ENCODE measurements at places on chromosomes 16 and 17. TPM values are rescaled to one million over a fixed set of nuclear protein-coding genes. Genes with fewer than 3 reads are reported as not detected.

The DPEP2 gene
- 24.7 TPM for polyA plus RNA-seq

The CACNB1 gene
- polyA plus RNA-seq = 2.0 TPM

The FBXW10 gene
- 0.07 TPM for polyA plus RNA-seq

The KLHL10 gene
- 0.03 TPM for polyA plus RNA-seq

GRCh38 chr16:69293401-69293800 lies 17.7 kb upstream of the VPS4A start:
- H3K4me3 ChIP-seq = no peak overlapping the region
- peaks cover 7% of the 10 kb centered on the region for H3K4me1 ChIP-seq
- DNase-seq = no peak
- H3K27me3 ChIP-seq = no peaks in the 10 kb centered on the region
- no peak overlapping the region for H3K27ac ChIP-seq

DNA sequence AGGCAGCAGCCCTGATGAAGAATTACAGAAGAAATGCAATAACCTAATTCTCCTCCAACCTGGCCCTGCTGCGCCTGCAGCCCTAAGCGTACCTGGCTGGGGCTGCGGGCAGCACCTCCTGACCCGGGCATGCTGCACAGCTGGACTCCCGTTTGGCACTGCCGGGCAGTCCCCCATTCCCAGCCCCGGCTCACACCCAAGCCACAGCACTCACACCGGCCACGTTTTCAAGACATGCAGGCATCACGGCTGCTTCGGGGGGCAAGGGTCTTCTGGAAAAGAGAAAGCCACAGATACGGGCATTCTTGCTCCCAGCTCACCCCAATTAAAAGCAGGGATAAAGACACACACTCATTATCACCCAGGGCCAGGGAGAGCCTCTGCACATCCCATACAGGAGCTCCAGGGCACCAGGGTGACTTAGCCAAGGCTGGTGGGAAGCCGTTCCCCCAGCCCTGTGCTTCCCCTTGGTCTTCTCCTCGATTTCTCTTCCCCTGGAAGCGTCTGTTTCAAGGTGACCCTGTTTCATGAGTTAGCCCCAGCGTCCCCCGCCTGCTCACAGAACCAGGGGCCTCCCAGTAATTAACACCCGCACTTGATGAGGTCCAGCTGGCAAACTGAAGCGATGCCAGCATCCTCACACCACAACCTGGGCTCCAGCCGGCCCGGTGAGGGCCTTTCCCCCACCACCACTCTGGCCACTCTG lies 216.7 kb downstream of the C16orf78 start:
- H3K27me3 ChIP-seq = no peaks in the 10 kb centered on the region
- DNase-seq = peak; percentile 72
- no peak overlapping the region for H3K4me3 ChIP-seq

DNA sequence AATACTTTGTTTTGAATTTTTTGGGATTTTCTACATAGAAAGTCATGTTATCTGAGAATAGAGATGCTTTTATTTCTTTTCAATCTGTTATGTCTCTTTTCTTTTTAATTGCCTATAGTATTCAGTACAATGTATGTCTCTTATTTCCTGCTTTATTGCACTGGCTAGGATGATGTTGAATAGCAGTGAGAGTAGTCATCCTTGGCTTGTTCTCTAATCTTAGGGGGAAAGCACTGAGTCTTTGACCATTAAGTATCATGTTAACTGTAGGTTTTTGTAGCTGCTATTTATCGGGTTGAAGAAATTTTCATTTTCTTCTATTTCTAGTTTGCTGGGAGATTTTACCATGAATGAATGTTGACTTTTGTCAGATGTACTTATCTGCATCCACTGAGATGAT lies 10.0 kb upstream of the ABCA3 start:
- H3K4me3 ChIP-seq = no peak overlapping the region
- H3K36me3 ChIP-seq = no peaks in the 10 kb centered on the region
- H3K27ac ChIP-seq = no peak overlapping the region
- DNase-seq = no peak
- H3K27me3 ChIP-seq = no peaks in the 10 kb centered on the region
- H3K4me1 ChIP-seq = no peaks in the 10 kb centered on the region

DNA sequence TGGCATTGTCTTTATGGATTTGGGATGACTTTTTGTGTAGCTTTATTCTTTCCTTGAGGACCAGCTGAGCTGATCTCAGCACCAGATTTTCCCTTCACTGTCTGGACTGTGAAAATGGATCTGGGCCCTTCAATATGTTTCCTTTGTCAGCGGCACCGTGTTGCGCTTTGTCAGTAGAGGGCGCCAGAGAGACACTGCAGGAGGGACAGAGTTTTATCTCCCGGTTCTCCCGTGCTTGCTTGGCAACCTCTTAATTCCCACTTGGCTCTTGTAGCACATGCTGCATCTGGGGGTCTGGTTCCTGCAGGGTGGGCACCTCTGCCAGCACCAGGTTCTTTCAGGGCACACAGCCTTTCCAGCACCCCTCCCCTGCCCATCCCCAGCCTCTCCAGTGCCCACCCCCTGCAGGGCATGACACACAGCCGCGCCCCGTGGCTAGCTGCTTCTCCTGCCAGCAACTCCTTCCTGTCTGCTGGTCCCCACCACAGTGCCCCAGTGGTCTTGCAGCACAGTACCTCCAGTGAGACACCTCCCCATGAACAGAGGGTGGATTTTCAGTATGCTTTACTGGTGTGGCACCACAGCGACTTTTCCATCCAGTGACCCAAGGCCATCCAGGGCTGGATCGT lies 19.6 kb downstream of the OR1D5 start:
- H3K27me3 ChIP-seq = peaks cover 6% of the 10 kb centered on the region
- DNase-seq = no peak
- no peak overlapping the region for H3K27ac ChIP-seq
- peaks cover 7% of the 10 kb centered on the region for H3K4me1 ChIP-seq

- no peaks in the 10 kb centered on the region for H3K4me1 ChIP-seq
- DNase-seq = no peak
- no peaks in the 10 kb centered on the region for H3K36me3 ChIP-seq
- no peaks in the 10 kb centered on the region for H3K27me3 ChIP-seq
- H3K27ac ChIP-seq = no peak overlapping the region
Measured at GRCh38 chr16:63385714-63386432, 1349.6 kb upstream of the CDH8 start.

DNA sequence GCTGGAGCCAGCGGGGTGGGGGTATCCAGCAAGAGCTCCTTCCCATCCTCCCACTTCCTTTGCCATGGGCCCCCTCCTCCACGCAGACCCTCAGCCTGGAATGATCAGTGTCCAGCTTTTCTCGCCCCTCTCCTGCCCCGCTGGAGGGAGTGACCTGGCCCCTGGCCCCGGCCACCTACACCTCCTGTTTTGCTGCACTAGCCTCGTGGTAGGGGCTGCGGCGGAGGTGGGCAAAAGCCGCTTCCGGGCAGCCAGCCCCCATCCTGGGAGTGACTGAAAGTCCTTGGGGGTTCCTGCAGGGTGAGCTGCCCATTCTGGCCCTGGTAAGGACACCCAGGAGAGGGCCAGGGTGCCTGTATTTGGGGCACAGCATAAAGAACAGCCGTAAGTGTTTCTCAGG lies 295.7 kb downstream of the SEC14L1 start:
- no peaks in the 10 kb centered on the region for H3K36me3 ChIP-seq
- no peak for DNase-seq
- no peaks in the 10 kb centered on the region for H3K27me3 ChIP-seq
- peaks cover 100% of the 10 kb centered on the region for H3K4me1 ChIP-seq
- H3K27ac ChIP-seq = peak overlapping the region; percentile 58

GRCh38 chr16:89133457-89134127 lies 38.0 kb upstream of the CDH15 start:
- no peak overlapping the region for H3K4me3 ChIP-seq
- no peaks in the 10 kb centered on the region for H3K27me3 ChIP-seq
- no peak overlapping the region for H3K27ac ChIP-seq

GRCh38 chr16:8458481-8459046 lies 131.7 kb downstream of the TMEM114 start:
- H3K36me3 ChIP-seq = no peaks in the 10 kb centered on the region
- no peak overlapping the region for H3K27ac ChIP-seq
- H3K27me3 ChIP-seq = no peaks in the 10 kb centered on the region
- H3K4me1 ChIP-seq = no peaks in the 10 kb centered on the region
- no peak for DNase-seq

- H3K27me3 ChIP-seq = peaks cover 3% of the 10 kb centered on the region
- DNase-seq = no peak
- H3K27ac ChIP-seq = no peak overlapping the region
- no peaks in the 10 kb centered on the region for H3K36me3 ChIP-seq
Measured at GRCh38 chr16:89596957-89597649, 16.3 kb upstream of the DPEP1 start.

DNA sequence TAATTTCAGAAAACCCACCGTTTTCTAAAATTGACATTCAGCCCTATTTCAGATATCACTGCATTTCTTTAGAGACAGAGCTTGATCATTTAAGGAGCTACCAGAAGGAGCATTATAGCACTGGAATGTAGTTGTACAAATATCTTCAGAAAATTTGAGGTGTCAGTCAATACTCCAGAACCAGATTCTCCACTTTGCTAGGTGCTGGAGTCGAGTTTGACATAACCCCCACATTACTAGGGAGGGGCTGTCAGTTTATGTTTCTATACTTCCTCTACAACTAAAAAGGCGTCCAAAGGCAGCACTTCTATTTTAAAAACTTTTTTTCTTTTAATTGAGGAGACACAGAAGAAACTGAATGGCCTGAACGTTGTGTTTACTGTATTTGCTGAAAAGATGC lies 892 bp upstream of the KIAA0513 start:
- peaks cover 5% of the 10 kb centered on the region for H3K36me3 ChIP-seq
- no peak overlapping the region for H3K27ac ChIP-seq
- DNase-seq = no peak
- peak overlapping the region; percentile 86 for H3K4me3 ChIP-seq
- no peaks in the 10 kb centered on the region for H3K27me3 ChIP-seq
- peaks cover 21% of the 10 kb centered on the region for H3K4me1 ChIP-seq

DNA sequence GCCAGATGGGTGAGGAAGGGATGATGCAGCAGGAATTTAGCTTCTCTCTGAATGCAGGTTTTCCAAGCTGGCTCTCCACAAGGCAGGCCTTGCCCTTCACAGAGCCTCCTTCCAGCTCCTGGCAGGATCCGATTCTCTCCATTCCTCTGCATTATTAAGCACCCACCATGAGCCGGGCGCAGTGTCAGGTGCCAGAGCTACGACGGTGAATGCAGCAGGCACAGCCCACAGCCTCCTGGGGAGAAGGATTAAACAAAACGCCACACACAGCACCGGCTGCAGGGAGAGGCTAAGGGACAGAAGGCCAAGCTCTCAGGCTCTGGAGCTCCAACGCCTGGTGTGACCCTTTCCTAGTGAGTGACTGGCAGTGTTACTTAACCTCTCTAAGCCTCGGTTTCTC lies 7.1 kb upstream of the MT2A start:
- no peak for DNase-seq
- H3K36me3 ChIP-seq = no peaks in the 10 kb centered on the region
- no peak overlapping the region for H3K27ac ChIP-seq
- H3K4me3 ChIP-seq = no peak overlapping the region
- H3K4me1 ChIP-seq = no peaks in the 10 kb centered on the region

- no peak overlapping the region for H3K27ac ChIP-seq
- H3K27me3 ChIP-seq = peaks cover 67% of the 10 kb centered on the region
- DNase-seq = no peak
- H3K36me3 ChIP-seq = peaks cover 33% of the 10 kb centered on the region
- no peak overlapping the region for H3K4me3 ChIP-seq
Measured at GRCh38 chr16:1982013-1982433, 754 bp upstream of the NOXO1 start.

- no peak for DNase-seq
- H3K4me1 ChIP-seq = peaks cover 42% of the 10 kb centered on the region
- peaks cover 5% of the 10 kb centered on the region for H3K36me3 ChIP-seq
- no peaks in the 10 kb centered on the region for H3K27me3 ChIP-seq
- H3K27ac ChIP-seq = no peak overlapping the region
Measured at GRCh38 chr16:88665148-88665547, 2.3 kb upstream of the MVD start.

- no peak overlapping the region for H3K27ac ChIP-seq
- H3K4me1 ChIP-seq = peaks cover 35% of the 10 kb centered on the region
- peak; percentile 45 for DNase-seq
Measured at GRCh38 chr17:47726796-47727703, 6.0 kb upstream of the TBX21 start.

DNA sequence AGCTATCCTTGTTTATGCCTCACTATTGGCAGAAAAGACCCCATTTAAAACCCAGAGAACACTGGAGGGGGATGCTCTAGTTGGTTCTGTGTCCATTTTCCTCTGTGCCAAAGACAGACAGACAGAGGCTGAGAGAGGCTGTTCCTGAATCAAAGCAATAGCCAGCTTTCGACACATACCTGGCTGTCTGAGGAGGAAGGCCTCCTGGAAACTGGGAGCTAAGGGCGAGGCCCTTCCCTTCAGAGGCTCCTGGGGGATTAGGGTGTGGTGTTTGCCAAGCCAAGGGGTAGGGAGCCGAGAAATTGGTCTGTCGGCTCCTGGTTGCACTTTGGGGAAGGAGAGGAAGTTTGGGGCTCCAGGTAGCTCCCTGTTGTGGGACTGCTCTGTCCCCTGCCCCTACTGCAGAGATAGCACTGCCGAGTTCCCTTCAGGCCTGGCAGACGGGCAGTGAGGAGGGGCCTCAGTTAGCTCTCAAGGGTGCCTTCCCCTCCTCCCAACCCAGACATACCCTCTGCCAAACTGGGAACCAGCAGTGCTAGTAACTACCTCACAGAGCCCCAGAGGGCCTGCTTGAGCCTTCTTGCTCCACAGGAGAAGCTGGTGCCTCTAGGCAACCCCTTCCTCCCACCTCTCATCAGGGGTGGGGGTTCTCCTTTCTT lies 56.1 kb downstream of the IGF2BP1 start:
- H3K27me3 ChIP-seq = peaks cover 2% of the 10 kb centered on the region
- no peak for DNase-seq
- H3K36me3 ChIP-seq = no peaks in the 10 kb centered on the region
- no peak overlapping the region for H3K4me3 ChIP-seq
- H3K27ac ChIP-seq = no peak overlapping the region
- H3K4me1 ChIP-seq = no peaks in the 10 kb centered on the region

- H3K27me3 ChIP-seq = no peaks in the 10 kb centered on the region
- DNase-seq = no peak
- no peak overlapping the region for H3K27ac ChIP-seq
- no peaks in the 10 kb centered on the region for H3K36me3 ChIP-seq
- H3K4me3 ChIP-seq = no peak overlapping the region
- no peaks in the 10 kb centered on the region for H3K4me1 ChIP-seq
Measured at GRCh38 chr17:33977729-33978514, 277.2 kb upstream of the CCL2 start.

GRCh38 chr17:8469964-8470363 lies 34.3 kb downstream of the NDEL1 start:
- no peaks in the 10 kb centered on the region for H3K27me3 ChIP-seq
- no peak for DNase-seq
- no peak overlapping the region for H3K4me3 ChIP-seq
- H3K4me1 ChIP-seq = peaks cover 20% of the 10 kb centered on the region
- H3K27ac ChIP-seq = no peak overlapping the region

DNA sequence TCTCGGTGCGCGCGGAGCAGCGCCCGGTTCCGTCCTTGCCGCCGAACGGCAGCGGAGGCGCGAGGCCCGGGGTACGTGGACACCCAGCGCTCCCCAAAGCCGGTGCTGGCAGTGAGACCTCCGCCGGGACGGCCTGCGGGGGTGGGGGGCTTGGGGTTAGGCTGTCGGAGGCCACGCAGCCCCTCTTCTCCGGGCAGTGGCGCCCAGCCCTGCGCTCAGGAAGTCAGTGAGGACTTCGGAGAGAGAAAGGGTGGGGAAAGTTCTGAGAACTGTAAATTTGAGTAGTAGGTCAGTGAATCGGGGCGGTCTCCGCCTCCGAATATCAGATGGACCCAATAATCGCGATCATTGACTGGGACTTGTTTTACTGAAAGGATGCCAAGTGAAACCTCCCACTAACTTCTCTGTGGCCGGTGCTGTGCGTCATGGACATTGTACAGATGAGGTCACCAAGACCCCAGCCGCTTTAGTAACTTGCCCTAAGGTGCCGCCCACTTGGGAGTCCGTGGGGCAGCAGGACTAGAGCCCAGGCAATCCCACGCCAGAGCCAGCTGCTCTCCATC lies 468 bp downstream of the IL4R start:
- H3K4me3 ChIP-seq = peak overlapping the region; percentile 85
- DNase-seq = peak; percentile 87
- H3K4me1 ChIP-seq = peaks cover 89% of the 10 kb centered on the region
- no peaks in the 10 kb centered on the region for H3K36me3 ChIP-seq
- peak overlapping the region; percentile 98 for H3K27ac ChIP-seq
